ENCODE measurements at places on chromosomes 6 and 20.

DNA sequence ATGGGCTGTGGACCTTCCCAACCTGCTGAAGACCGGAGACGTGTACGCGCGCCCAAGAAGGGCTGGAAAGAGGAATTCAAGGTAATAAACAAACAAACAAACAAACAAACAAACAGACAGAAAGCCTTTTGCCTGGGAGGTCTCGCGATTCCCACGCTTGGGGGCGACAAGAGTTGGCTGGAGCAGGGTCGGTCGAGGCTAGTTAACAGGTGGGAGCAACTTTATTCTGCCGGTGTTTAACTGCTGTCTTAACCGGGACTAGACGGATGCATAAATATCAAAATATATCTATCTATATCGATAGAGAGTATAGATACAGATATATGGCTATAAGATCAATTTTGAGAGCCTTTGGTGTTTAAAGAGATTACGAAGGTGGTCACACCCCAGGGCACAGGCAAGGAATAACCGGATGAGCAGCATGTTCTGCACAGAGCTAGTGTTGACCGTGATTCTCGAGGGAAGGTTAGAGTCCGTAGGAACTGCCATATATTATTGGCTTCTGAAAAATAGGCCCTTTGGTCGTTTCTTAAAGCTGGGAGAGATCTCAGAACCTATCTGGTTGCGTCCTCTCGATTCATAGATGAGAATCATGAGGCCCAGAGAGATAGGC is 514 bp downstream of the STMND1 start:
- DNase-seq: no peak

DNA sequence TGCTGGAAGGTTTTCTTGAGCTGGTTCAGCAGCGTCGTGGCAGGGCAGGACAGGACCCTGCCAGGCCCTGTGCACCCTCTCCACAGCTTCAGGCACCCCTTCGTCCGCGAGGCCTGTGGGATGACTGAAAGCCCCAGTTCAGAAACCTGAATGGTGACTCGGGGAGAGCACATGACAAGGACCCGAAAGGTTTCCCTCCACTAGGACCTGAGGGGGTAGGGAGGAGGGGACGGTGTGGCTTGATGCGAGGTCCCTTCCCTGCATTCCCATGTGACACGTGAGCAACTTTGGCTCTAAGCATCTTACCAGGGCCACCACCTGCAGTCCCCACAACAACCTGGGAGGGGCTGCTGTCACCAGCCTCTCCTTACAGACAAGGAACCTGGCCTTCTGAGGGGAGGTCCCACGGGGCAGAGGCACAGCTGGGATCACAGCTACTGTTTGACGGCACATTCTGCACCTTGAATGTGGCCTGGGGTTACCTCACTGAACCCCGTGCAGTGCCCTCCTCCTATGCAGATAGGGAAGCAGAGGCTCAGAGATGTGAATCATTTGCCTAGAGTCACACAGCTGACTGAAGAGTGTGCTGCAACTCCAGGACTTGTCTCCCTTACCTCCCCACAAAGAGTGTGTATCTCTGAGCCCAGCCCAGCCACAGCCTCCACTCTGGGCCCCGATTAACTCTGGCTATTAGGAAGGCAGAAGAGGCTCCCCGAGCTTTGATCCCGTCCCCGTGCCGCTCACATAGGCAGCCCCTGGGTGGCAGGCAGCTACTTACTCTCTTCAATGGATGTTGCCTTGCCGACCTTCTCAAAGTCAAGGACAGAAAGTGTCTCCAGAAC is 84.6 kb downstream of the PTPN1 start:
- DNase-seq: no peak

GRCh38 chr6:39449022-39449421 is 126.5 kb upstream of the KCNK16 start:
- DNase-seq: no peak

DNA sequence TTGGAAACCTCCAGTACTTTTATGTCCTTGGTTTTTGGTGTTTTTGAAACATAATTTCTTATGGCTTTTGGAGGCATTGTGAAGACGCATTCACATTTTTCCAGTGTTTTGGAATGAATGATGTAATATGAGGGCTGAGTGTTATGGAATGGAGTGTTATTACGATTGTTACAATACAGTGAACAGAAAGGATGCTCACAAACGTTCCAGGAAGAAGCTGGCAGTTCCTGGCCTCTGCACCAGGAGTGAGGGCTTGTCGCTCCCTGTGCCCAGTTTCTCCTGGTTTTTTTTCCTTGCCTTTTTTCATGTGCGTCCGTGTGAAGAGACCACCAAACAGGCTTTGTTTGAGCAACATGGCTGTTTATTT is 20.3 kb downstream of the GMPR start:
- no peak for DNase-seq

DNA sequence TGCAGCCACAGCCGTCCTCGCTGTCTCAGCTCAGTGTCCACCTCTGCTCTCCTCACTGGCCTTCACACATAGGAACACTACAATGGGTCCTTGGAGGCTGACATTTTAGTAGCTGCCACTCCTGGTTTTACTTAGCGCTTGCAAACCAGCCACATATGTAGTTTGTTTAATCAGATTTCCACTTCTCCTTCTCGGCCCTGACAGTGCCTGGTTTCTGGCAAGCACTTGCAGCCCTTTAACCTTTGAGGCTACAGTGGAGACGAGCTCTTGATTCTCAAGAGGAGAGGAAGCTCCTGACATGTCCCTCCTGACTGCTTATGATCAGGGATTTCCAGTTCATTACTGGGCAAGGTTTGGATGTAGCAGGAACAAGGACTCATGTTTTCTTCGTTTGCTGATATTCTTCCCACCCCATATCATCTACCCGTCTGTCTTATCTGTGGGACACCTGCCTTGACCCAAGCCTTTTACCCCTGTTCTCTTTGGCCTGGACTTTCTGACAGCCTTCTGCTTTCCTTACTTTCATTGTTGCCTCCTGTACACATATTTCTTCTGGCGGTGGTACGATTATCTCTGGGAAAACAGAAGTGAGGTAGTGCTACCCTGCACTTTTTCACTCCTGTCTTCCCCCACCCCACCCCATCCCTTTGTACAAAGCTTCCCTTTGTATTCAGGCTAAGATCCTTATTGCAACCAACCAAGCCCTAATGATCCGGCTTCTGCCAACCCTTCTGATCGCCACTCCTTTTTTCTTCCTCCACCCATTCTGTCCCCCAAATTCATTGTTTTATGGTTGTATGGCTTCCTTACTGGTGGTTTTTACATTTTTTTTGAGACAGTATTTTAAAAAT is 31.2 kb downstream of the CEP43 start:
- DNase-seq: no peak

- DNase-seq: no peak
These were observed 971 bp downstream of the RBCK1 start for GRCh38 chr20:408843-409696.

DNA sequence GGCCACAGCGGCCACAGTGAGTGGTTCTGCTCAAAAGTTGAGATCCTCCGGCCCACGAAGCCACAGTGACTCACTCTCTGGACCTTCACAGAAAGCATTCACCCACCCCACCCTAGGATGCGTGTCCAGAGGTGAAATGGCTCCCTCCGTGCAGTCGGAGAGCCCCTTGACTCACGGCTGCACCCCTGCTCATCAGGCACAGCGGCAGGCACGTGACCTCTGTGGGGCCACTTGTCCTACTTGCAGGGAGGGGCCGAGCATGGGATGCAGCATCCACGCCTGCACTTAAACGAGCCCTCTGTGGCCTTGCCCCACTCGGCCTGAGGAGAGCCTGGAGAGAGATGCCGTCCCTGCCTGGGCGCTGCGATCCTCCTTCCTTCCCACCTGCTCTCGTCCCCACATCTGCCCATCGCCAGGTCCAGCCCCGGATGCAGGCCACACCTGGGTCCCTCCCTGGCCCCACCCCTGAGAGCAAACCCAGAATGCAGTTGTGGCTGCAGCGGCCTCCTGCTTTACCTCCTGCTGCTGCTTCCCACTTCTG is 28.7 kb downstream of the NTSR1 start:
- no peak for DNase-seq

GRCh38 chr20:25032065-25032477 is 25.9 kb downstream of the ACSS1 start:
- no peak for DNase-seq

DNA sequence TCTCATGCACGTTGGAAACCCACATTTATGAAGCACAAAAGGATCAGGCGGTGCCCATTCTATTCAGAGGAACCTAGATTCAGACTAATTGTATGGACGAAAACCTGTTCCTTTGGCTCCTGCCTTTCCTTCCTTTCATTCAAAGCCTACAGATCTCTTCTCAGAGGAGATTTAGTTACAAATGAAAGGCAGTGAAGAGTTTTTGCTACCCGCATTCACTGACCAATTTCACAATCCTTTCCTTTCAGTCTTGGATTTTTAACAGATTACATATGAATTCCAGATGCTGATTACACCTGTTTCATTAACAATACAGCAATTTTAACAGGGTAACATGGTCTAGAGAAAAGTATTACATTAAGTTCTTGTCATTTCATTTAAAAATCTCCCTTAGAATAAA is 32.0 kb downstream of the TMEM242 start:
- DNase-seq: no peak

GRCh38 chr6:133456439-133456838 is 215.3 kb downstream of the EYA4 start:
- no peak for DNase-seq

DNA sequence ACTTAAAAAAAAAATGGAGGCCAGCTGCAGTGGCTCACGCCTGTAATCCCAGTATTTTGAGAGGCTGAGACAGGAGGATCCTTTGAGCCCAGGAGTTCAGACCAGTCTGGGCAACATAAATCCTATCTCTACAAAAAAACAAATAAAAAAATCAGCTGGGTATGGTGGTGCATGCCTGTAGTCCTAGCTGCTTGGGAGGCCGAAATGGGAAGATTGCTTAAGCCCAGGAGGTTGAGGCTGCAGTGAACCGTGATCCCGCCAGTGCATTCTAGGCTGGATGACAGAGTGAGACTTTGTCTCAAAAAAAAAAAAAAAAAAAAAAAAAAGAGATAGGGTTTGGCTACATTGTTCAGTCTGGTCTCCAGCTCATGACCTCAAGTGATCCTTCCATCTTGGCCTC is 29.7 kb downstream of the MYO6 start:
- DNase-seq: no peak

GRCh38 chr20:37542281-37542680 is 14.6 kb upstream of the BLCAP start:
- no peak for DNase-seq

DNA sequence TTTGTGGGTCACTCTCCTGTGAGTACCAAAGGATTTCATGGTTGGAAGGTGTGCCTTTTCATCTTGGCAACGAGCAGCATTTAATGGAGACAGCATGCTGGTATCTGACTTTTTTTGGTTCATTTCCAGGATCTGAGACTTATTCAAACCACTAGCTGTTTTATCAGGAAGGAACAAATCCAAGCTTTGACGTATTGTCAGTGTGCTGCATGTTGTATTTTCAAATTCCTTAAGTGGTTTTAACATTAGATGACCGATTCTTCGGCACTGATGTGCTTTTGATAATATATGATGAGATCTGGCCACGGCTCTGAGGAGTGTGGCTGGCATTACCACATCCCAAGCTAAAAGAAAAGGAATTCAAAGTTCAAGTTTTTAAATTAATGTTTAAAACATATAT is 6.4 kb downstream of the RMND1 start:
- no peak for DNase-seq

- no peak for DNase-seq
These were observed 398.3 kb downstream of the UTRN start for GRCh38 chr6:144683216-144684070.

- no peak for DNase-seq
These were observed 60.0 kb downstream of the FYN start for GRCh38 chr6:111813237-111813636.

DNA sequence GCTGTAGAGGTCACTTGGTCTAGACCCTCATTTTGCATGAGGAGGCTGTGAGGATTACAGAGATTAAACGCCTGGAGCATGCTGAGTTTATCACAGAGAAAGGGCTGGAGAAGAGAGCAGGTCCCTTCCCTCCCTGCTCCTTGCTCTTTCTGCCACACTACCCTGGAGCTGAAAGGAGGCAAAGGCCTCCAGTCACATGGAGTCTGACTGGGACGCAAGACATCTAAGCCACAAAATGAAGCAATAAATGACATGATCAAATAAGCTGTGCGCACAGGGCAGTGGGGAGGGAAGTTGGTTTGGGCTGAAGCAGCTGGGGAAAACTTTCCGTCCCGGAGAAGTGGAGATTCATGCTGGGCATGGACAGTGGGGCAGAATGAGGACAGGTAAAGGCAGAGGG is 33.3 kb downstream of the ATXN1 start:
- no peak for DNase-seq

DNA sequence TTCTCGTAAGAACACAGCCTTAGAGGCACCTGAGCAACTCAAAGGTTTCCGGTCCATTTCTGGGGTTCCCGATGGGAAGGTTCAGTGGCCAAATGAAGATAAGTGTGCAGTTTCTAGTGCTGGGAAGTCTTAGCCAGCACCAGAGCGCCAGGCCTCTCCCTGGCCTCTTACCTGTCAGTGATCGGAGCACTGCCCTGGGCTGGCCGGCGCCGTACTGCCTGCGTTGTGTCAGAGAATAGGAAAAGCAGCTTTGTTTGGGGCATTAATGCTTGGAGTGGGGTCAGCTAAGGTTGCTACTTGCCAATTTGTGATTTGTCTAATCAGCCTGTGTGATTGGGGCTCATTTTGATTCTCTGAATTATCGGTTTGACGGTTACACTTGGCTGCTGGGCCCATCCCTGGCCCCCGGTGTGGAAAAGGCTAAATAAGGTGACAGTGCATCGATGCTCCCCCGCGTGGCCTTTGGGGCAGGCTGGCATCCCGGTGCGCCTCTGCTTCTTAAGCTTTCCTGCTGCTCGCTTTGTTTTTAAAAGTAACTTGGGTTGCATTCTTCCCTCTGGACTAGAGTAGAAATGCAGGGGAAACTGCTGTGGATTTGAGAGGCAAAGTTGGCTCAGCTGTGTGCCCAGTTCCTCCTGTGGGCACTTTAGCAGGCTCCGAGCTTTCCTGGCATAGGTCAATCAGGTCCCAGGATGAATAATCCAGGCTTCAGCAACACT is 51.8 kb downstream of the TCP11 start:
- no peak for DNase-seq

- DNase-seq: no peak
These were observed 16.0 kb downstream of the HTR1B start for GRCh38 chr6:77447254-77447653.

GRCh38 chr6:56595490-56596122 is 47.1 kb downstream of the DST start:
- DNase-seq: peak; percentile 72

DNA sequence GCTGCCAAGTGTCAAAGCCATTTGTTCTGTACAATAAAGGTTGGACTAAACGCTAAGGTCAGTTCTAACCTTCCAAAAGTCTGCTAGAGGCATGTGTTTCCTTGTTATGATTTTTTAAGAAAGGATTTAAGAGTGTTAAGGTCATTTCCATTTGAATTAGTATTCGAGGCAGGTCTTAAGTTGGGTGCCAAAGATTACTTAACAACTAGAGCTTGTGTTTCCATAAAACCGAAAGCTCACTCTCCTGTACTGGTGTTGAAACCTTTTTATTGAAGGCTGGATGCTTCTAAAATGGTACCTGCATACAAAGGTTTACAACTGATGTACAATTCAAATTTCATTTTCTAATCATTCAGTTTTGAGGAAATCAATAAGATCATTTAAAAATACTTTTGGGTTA is 82.4 kb downstream of the RNF144B start:
- no peak for DNase-seq

All from MM.1S (cell line).